Activated CD4-positive, alpha-beta T cell treated with anti-CD3 and anti-CD28 coated beads, Interleukin-2, Interleukin-6, amounts not matched to agents 100 ng/mL and 50 ng/mL, durations not matched to agents 16 hours and 8 hours (primary cell): ENCODE measurements at places on chromosomes 5 and 9.

- DNase-seq, result no peak
Observed at GRCh38 chr5:97355775-97356174, 172.7 kb upstream of the RIOK2 start.

GRCh38 chr5:58930520-58930919 is 347.6 kb downstream of the RAB3C start:
- DNase-seq, result no peak

DNA sequence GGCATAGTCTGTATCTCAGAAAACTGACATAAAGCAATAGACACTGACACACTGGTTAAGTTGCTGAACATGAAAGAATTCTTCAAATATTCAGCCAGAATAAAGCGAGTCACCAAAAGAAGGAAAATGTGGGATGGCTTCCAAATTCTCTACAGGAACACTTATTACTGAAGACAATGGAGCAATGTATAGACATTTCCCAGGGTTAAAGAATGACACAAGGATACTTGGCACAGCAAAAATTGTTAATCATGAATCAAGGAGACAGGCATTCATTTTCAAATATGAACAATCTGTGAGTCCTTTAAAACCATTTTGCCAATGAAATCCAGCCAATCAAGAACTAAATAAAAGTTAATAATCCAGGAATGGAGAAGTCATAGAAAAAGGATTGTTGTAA is 92.5 kb downstream of the MTX3 start:
- no peak for DNase-seq

- no peak for DNase-seq
Observed at GRCh38 chr9:78940121-78940855, 631.5 kb upstream of the TLE4 start.

DNA sequence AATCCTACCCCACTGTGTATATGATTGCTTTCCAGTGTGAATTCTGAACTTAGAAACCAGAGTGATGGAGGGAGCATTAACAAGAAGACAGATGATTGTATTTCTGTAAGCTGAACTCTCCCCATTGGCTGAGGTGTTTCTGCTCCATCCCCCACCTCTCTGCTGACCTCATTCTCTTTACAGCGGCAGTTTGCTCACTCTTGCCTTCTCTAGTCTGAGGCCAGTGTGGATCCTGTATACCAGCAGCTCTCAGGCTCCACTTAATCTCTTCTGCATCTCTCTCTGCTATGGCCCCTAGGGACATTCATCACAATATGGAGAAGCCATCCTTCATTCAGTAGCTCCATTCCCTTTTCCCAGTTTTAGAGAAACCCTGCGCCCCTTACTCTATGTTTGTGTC is 358.8 kb downstream of the MAN2A1 start:
- no peak for DNase-seq
